Amniotic stem cell (primary cell): ENCODE measurements at places on chromosomes 2 and 18.

GRCh38 chr18:3499501-3499900, 49.5 kb downstream of the TGIF1 start:
- no peak for DNase-seq

- DNase-seq = no peak
Observed at GRCh38 chr18:70074116-70074515, 126.4 kb upstream of the CD226 start.

- no peak for DNase-seq
Observed at GRCh38 chr18:24935896-24936295, 416.1 kb downstream of the ZNF521 start.

GRCh38 chr2:88201811-88202169, 31.6 kb downstream of the THNSL2 start:
- DNase-seq = no peak

- DNase-seq = no peak
Observed at GRCh38 chr2:12539776-12540562, 176.8 kb upstream of the TRIB2 start.

- no peak for DNase-seq
Observed at GRCh38 chr2:53768242-53768542, 588 bp downstream of the CHAC2 start.

DNA sequence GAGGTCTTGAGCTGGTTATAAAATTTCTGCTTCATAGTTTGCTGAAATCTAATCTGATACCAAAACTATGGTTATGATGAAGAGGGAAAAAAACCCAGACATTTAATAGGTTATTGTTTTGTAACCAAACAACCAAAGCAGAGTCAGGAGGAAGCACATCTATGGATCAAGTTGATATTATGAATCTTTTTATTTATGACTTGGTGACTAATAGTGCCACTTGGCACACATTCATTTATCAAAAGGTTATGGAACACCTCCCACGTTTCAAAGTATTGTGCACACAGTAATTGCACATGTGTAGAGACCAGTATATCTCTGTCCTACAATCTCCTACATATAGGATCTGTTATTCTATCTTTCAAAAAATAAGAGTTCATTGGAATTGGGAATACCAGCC, 93.0 kb downstream of the DPP4 start:
- no peak for DNase-seq

GRCh38 chr2:62156861-62157496, 38.9 kb upstream of the B3GNT2 start:
- no peak for DNase-seq

DNA sequence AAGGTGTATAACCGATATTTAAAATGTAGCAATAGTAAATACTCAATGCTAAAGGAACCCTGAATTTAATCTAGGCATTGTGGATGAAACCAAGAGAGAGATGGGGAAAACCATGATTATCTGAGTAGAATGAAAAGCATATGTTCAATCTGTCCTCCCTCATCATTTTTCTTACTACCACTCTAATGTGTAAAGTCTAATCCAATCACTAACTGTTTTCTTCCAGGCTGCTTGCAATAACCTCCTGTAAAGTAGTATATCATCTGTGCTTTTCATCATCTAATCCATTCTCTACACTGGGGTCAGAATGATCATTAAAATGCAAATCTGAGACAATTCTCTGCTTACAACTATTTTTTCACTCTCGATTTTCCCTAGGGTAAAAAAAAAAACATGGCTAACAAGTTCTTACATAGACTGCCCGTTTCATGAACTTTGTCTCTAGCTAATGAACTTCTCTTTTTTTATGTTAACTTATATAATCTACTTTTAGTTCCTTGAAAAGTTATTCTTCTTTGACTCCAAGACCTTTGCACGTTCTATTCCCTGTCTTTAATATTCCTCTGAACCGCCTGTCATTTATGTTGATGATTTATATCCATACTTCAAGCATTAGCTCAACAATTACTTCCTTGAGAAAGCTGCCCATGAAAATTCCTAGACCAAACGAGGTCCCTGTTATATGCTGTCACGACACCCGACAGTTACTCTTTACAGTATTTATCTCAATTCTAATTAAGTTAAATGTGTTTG, 94.7 kb upstream of the SLC8A1 start:
- no peak for DNase-seq

- DNase-seq = no peak
Observed at GRCh38 chr2:127175041-127175721, 44.9 kb downstream of the CYP27C1 start.

DNA sequence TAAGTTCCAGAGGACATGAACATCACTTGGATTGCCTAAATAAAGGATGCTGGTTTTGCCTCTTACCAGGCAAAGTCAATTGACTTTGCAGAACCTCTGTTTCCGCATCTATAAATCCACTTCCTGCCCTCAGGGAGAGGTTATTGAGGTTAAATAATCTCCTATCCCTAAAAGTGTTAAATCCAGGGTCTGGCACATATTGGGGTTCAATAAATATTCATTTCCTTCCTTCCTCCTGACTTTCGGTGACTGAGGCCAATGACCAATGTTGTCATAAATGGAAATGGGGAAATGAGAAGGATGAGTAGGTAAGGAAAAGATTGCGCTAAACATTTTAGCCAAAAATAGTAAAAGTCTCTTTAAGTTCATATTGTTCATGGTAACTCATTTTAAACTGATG, 16.0 kb downstream of the BCL2 start:
- DNase-seq = no peak

DNA sequence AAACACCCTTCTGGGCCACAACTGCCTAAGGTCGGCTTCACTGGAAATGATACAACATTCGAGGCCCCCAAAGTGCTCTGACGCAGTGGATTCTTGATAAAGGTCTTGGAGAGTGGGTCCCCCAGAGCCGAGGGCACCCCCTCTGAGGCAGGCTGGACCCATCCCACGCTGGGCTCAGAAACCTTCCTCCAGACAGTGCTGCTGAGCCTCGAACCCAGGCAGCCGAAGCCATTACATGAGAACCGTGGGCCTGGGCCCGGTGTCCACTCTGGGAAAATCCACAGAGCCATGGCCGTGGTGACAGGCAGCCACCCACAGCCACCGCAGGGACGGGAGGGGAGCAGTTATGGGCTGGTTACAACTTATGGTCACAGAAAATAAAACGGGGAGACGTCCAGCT, 81.4 kb upstream of the ID2 start:
- no peak for DNase-seq
